ENCODE measurements at places on chromosomes 1 and 21.

- no peak for DNase-seq
Observed at GRCh38 chr1:186456729-186457255, 4.1 kb downstream of the PDC start.

GRCh38 chr1:245466261-245466660, 311.5 kb downstream of the KIF26B start:
- DNase-seq, result no peak

GRCh38 chr1:36570478-36571060, 87.9 kb upstream of the CSF3R start:
- DNase-seq, result no peak

DNA sequence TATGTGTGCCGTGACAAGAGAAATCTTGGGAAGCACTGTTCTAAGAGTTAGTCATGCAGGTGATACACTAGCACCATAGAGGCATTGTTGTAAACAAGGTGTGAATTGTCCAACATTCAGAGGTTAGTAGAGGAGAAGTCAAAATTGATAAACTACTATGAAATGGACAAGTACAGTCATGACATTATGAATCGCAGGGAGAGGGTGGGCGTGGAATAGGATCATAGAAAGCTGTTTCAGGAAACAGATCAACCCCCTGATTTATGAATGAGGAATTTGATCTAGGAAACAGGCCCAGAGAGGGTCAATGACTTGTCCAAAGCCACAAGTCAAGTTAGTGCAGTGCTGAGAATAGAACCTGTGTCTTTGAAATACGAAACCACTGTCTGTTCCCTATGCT, 58.5 kb upstream of the LAX1 start:
- no peak for DNase-seq

- DNase-seq, result no peak
Observed at GRCh38 chr1:21921100-21921875, 15.8 kb downstream of the HSPG2 start.

- DNase-seq, result no peak
Observed at GRCh38 chr1:86197206-86197855, 40.8 kb upstream of the COL24A1 start.

DNA sequence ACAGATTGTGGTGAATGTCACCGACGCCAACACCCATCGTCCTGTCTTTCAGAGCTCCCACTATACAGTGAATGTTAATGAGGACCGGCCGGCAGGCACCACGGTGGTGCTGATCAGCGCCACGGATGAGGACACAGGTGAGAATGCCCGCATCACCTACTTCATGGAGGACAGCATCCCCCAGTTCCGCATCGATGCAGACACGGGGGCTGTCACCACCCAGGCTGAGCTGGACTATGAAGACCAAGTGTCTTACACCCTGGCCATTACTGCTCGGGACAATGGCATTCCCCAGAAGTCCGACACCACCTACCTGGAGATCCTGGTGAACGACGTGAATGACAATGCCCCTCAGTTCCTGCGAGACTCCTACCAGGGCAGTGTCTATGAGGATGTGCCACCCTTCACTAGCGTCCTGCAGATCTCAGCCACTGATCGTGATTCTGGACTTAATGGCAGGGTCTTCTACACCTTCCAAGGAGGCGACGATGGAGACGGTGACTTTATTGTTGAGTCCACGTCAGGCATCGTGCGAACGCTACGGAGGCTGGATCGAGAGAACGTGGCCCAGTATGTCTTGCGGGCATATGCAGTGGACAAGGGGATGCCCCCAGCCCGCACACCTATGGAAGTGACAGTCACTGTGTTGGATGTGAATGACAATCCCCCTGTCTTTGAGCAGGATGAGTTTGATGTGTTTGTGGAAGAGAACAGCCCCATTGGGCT, 3.0 kb downstream of the CELSR2 start:
- no peak for DNase-seq

DNA sequence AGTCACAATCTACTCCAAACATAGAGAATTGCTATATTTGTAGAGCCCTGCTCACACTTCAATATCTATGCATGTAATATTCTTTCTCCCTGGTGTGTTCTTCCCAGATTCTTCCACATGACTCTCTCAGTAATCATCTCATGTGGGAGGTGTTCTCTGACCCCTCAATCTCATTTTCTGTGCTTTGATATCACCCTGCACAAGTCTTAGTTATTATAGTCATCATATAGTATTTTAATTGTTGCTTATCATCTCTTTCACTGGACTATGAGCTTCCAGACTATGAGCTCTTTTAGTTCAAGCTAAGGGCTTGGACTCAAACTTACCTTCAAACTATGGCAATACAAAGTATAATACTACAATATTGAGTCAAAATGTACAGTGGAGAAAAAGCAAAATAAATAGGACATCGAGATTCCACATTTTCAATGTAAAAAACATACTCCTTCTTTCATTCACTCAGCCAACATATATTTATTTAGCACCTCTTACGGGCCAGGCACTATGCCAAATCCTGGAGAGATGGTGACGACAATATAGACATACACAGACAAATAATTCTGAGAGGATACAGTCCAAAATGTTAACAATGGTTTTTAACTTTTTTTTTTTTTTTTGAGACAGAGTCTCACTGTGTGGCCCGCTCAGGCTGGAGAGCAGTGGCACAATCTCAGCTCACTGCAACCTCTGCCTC, 12.7 kb downstream of the TESK2 start:
- no peak for DNase-seq

DNA sequence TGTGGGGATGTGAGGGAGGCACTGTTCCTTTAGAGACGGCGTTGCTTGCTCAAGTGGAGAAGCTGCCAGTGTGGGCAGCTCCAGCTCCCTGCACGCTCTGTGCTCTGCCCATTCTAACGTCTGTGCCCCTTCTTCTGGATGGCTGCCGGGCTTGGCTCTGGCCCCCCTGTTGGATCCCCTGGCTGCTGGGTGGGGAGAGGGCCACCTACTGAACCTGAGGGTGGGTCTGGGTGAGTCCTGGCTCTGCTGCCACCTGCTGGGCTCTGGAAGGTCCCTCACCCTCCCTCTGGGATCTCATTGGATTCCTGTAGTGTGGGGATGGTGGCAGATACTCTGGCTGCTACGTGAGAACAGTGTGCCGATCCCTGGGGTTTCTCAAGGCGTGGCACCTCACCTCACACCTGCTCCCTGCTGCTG, 5.0 kb downstream of the PFKL start:
- peak; percentile 32 for DNase-seq

DNA sequence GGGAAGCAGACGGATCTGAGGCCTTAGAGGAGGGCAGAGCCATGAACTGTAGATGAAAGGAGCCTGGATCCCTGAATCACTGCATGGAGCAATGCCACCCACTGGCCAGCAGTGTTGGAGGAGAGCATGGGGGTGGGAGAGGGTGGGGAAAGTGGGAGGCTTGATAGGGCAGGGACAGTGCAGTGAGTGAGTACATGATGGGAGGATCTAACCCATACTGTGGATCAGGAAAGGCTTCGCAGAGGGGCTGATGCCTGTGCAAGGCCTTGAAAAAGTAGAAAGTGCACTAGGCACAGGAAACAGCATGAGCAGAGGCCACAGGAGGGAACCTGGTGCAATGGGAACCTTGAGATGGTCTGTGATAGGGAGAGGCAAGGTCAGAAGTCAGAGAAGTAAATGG, 391.9 kb downstream of the PTPRU start:
- DNase-seq, result no peak

- DNase-seq, result no peak
Observed at GRCh38 chr1:225509770-225510169, 81.9 kb upstream of the LBR start.

- peak; percentile 94 for DNase-seq
Observed at GRCh38 chr1:33152685-33153432, 29.0 kb downstream of the TRIM62 start.

- no peak for DNase-seq
Observed at GRCh38 chr1:226593541-226593940, 45.0 kb downstream of the STUM start.

- DNase-seq, result no peak
Observed at GRCh38 chr1:176559474-176559873, 96.5 kb downstream of the PAPPA2 start.

DNA sequence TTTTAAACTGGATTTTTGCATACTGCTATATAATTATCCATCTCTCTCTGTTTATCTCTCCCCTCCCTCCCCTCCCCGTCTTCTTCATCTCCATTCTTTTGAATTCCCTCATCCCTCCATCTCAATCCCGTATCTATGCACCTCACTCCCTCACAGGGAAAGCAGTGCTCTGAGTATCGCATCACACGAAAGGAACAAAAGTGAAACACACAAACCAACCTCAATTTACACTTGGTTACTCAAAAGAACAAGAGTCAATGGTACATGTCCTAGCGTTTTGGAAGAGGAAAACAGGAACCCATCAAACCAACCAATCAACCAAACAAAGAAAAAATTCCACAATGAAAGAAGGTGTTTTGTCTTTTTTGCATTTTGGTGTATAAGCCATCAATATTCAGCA, 115.1 kb downstream of the NBPF12 start:
- DNase-seq, result no peak

GRCh38 chr1:170700842-170701615, 37.1 kb downstream of the PRRX1 start:
- DNase-seq, result no peak

- peak; percentile 42 for DNase-seq
Observed at GRCh38 chr1:37181425-37181824, 147.1 kb upstream of the GRIK3 start.

- DNase-seq, result no peak
Observed at GRCh38 chr21:25396135-25396711, 211.1 kb downstream of the MRPL39 start.

DNA sequence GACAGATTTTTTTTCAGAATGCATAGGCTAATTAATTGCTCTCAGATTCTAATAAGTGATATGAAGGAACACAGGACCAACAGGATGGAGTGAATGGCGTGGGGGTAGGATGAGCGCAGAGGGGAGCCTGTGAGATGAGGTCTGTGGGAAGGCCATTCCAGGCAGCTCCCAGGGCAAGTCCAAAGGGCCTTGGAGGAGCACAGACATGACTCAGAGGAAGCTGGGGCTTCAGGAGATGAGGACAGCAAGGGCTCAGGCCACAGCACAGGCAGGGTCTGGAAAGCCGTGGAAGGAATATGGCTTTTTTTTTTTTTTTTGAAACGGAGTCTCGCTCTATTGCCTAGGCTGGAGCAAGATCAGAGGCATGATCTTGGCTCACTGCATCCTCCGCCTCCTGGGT, 35.1 kb downstream of the FMN2 start:
- DNase-seq, result no peak

GRCh38 chr1:18724801-18725200, 94.2 kb downstream of the PAX7 start:
- DNase-seq, result no peak

DNA sequence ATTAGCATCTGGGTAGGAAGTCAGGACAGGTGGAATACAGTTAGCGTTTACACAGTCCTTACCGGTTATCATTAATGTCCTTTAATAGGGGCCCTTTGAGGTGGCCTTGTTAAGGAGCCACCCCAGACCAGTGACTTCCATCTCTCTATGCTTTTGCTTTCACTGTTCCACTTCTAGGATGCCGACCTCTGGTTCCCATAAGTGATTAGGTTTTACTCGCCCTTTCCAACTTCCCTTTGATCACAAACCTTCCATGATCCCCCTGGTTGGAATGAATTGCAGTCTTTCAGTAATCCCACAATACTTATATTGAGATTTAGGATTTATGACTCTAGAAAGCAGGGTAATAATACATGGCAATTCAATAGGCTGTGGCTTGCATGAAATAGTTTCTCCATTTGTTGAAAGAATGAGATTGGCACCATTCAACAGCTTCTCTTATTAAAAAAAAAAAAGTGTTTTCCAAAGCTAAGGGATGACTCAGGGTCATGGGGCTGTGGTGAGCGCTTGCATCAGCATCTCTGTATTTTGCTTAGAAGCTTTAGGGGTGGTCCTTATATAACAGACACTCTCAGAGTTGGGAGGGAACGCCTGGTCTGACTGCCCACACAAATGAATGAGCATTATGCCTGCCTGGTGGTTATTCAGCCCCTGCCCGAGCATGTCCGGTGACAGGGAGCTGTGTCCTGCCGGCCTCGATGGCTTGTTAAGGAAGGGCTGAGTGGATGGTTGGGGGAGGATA, 110.5 kb downstream of the CNIH3 start:
- no peak for DNase-seq

GRCh38 chr1:46677339-46677738, 5.7 kb downstream of the TEX38 start:
- no peak for DNase-seq

DNA sequence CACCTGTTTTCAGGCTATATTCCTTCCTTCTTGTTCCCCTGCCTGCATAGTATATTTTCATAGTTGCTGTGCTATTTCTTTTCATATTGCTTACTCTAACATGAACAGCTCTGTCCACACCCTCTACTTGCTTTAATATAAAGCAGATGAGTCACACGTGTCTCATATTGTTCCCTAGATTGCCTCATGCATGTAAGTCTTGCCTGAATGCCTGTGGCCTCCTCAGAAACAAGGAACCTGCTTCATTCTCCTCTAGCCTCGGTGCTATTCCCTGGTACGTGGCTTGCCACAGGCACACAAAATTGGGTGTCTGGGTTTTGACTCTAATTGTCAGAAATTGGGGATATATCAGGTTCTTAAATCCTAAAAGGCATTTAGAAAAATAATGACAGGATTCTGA, 16.5 kb upstream of the PKP1 start:
- DNase-seq, result no peak

GRCh38 chr1:24203404-24203803, 16.3 kb upstream of the IFNLR1 start:
- DNase-seq, result no peak

GRCh38 chr1:41282679-41283317, 40.7 kb upstream of the SCMH1 start:
- no peak for DNase-seq

DNA sequence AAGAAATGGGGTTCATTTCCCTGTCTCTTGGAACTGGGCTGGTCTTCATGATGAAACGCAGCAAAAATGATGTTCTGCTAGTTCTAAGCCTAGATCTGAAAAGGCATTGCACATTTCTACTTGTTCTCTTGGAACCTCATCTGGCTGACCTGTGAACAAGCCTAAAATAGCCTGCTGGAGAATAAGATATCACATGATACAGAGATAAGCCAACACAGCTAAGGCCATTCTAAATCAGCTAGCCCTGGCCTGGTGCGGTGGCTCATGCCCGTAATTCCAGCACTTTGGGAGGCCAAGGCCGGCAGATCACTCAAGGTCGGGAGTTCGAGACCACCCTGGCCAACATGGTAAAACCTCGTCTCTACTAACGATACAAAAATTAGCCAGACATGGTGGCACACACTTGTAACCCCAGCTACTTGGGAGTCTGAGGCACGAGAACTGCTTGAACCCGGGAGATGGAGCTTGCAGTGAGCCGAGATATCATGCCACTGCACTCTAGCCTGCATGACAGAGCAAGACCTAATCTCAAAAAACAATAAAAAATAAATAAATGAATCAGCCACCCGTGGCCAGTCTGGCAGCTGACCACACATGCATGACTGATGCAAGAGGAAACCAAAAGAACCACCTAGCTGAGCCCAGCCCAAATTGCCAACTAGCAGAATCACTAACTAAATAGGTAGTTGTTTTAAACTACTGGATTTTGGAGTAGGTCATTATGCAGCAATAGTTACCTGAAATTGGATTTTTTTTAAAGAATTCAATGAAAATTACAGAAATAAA, 18.0 kb downstream of the CD244 start:
- DNase-seq, result no peak

All from NCI-H2107 (cell line).